ENCODE measurements at places on chromosomes 1 and 21.

- no peak for DNase-seq
Measured at GRCh38 chr1:16276302-16277030, 39.5 kb upstream of the CPLANE2 start.

DNA sequence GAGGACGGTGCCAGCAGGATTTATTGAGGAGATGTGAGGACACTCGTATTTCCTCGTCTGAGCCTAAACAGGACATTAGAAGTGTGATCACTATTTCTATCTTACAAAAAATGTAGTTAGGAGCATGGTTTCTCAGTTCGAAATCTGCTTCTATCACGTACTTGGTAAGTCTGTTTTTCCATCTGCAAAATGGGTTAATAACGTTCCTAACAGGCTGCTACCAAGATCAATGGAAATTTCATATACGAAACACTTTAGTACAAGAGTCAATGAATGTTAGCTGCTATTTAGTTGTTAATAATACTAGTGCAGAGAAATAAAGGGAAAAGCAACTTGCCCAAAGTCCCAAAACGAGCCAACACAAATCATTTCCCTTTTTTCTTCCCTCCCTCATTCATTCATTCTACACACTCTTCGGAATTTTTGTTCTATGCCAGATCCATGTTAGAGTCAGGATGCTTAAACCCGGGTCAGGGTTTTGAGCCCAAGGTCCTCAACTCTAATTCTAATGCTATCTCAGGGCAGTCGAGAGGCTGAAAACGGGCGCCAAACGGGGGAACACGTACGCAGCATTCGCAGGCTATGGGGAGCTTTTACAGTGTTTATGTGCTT lies 608 bp downstream of the SNRNP40 start:
- peak; percentile 14 for DNase-seq

DNA sequence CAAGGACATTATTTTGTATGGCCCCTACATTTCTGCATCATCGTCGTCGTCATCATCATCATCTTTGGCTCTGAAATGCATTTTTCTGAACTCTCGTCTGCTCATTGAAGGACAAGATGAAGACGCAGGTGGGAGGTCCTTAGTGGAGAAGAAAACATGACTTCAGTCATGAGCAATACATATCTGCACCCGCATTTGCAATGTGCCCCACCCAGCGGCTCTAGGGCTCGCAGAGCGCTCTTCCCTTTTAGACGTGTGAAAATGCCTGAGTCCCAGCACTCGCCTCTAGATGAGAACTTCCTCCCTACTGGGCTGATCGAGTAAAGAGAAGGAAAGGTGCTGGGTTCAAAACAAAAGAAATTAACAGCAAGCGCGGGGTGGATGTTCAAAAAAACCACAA lies 10.1 kb downstream of the C1orf174 start:
- no peak for DNase-seq

DNA sequence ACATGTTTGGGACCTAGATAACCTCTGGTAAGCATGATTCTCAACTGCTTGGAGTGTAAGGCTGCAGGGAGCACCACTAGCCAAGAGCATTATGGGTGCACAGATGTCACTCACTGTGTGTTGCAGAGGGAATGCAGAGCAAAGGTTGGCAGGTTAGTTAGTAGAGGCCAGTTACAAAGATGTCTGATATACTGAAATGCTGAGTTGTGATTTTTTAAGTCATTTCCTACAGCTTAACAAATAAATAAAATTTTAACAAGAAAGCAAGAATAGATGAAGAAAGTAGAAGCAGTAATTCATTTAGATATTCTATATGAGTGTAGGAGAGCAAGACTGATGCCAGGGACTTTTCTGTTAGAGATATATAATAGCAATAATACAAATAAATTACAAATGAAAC lies 64.8 kb downstream of the MARK1 start:
- no peak for DNase-seq

- DNase-seq = no peak
Measured at GRCh38 chr1:100539836-100540536, 2.0 kb downstream of the GPR88 start.

GRCh38 chr1:76269155-76269554 lies 194.6 kb downstream of the ST6GALNAC3 start:
- DNase-seq = no peak

DNA sequence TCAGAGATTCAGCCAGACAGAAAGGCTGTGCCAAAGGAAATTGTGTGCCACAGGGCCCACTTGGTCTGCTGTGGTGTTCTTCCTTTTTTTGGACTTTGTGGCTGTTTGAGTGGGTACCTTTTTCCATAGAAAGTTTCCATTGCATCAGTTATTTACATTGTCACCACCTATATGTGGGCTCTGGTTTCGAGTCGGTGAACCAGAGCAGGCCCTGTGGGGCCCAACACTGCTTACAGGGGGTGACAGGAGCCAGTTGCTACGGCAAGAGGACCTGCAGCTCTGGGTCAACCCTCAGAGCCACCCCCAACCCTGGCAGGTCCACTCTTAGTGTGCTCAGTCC lies 157.0 kb upstream of the EDN2 start:
- DNase-seq = no peak

- no peak for DNase-seq
Measured at GRCh38 chr1:84722794-84723193, 32.5 kb upstream of the SSX2IP start.

GRCh38 chr1:232585486-232585885 lies 44.4 kb downstream of the SIPA1L2 start:
- DNase-seq = no peak

DNA sequence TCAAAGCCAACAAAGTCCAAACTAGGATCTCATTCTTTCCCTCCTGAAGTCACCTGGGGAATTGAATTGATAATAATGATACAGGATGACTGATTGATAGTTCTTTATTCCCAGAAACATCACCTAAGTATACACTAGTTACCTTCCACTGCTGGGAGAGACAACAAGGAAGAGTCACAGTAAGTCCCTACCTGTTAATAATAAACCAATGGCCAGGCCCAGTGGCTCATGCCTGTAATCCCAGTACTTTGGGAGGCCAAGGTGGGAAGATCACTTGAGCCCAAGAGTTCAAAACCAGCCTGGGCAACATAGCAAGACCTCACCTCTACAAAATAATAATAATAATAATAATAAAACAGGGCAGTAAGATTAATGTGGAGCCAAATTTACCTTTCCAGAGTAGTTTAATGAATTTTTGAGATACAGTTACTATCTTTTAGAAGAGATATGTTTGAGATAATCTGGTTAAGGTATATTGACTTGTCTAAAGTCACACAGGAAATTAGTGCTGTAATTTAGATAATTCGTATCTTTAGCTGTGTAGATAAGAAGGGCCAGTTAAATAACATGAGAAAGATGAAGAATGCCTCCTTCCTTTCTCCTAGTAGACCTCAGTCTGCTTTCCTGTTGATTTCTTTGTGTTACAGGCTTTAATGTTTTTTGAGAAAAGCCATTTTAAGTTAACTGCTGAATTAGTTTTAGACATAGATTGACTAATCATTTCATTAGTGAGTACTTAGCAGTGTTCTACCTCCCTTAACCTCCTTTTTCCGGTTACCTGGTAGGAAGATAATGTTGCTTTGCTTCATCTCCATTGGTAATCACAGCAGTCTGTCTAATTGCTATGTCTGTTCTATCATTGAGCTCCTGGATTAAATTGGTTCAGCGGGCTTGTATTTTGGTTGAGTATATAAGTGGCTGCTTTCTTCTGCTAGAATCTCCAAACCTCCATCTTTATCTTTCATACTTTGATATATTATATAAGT lies 22.0 kb downstream of the SMAP2 start:
- no peak for DNase-seq

DNA sequence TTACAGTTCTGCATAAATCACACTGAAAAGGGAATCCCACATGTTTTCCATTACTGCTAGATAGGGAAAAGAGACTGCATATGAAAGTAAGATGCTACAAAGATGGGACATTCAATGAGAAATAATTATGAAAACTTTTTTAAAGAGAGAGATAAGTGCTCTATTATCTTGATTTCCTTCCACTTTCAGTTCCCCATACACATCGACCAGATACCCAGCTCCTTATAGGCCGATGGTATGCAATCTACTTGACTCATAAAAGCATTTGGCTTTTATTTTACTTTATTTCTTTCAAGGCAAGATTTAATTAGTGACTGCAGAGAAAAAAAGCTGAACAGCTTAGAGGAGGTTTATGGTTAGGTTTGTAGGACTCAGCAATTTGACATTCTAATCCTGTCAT lies 13.1 kb downstream of the BRINP2 start:
- DNase-seq = no peak

All from KBM-7 (cell line).